Mucosa of gallbladder (tissue), 1 donor: ENCODE measurements at places on chromosomes 1 and 21. TPM values are rescaled to one million over a fixed set of nuclear protein-coding genes. Genes with fewer than 3 reads are reported as not detected.

Gene DVL1
- 72.7 TPM for total RNA-seq

- no peak for DNase-seq
Observed at GRCh38 chr1:163744301-163744887, 422.6 kb downstream of the NUF2 start.

- DNase-seq = no peak
Observed at GRCh38 chr1:203754455-203754864, 10.5 kb upstream of the LAX1 start.

- no peak for DNase-seq
Observed at GRCh38 chr1:26404641-26405040, 6.0 kb upstream of the LIN28A start.

DNA sequence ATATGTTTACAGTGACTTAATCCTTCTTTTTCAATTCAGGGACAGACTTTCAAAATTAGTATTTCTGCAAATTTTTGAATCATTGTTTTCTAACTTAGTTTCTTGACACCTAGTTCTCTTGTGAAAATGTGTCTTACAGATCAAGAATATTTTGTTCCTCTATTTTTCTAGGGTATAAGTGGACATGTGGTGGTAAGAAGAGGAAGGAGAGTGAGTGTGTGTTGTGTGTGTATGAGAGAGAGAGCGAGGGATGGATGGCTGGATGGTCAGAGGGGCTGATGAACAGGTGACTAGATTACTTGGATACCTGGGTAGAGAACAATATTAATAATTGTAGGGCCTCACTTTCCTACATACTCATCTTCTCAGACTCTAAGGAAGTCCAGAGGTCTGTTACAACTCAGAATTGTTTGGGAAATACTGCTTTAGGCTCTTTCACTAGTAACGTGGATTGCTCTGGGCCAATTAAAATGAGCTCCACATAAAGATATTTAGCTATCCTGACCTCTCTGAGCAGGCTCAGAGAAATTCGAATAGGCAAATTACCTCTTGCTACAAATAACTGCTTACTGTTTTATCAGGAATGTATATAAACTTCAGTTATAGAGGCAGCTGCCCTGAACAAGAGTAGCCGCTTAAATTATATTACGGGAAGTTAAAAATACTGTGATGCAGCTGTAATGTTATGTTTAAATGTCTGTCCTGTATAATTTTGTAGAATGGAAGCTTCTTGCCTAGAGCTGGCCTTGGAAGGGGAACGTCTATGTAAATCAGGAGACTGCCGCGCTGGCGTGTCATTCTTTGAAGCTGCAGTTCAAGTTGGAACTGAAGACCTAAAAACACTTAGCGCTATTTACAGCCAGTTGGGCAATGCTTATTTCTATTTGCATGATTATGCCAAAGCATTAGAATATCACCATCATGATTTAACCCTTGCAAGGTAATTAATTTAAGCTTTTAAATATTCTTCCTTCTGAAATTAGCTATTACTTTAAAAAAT is 19.7 kb downstream of the GPSM2 start:
- no peak for DNase-seq

Gene LIN28A
- 1.4 TPM for total RNA-seq
